ENCODE measurements at places on chromosomes 2 and 18. TPM values are rescaled to one million over a fixed set of nuclear protein-coding genes. Genes with fewer than 3 reads are reported as not detected.
A peak's percentile ranks its signal among the peaks of the same experiment; 100 is the strongest.

The NT5C1B gene
- not detected for total RNA-seq

The XDH gene
- 0.23 TPM for total RNA-seq

- no peak for DNase-seq
These were observed 87.9 kb downstream of the KLHL14 start for GRCh38 chr18:32684940-32685339.

DNA sequence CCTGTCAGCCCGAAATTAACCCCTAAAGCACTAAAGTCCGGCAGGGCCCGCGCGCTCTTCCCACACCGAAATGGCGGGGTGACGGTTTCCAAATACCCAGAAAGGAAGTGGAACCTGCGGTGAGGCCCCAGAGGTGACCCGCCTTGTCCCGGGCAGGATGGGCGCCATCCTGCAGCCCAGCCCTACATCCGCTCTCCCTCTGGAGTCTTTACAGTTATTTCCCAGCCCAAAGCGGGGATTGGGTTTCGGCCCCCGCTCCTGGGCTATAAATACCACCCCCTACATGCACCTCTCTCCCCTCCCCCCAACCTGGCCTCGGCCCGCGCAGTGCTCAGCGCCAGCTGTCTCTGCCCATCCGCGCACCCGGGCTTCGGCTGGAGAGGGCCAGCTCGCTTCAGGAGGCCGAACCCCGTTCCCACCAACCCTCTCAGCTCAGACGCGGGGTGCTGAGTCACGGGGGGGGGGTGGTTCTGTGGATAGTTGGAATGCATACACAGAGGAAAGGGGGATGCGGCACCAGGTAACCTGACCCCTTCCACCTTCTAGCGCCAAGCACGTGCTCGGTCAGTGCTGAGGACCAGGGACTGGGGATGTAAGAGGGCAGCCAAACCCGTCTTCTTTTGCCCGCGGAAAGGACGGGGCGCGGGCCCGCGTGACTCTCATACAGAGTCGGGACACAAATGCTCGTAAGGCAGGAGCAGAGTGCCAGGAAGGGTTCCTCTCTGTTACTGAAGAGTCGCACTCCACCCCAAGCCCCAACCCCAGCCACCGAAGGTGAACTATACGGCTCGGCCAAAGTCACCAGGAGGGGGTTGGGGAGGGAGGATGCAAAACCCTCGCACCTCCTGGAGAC lies at the start of gene TUBA4B:
TUBA4B (plus strand) TSS at position 344 of the 853 bp plus-strand sequence; CDS start at position 509, 165 bp downstream.
- no peak for DNase-seq

DNA sequence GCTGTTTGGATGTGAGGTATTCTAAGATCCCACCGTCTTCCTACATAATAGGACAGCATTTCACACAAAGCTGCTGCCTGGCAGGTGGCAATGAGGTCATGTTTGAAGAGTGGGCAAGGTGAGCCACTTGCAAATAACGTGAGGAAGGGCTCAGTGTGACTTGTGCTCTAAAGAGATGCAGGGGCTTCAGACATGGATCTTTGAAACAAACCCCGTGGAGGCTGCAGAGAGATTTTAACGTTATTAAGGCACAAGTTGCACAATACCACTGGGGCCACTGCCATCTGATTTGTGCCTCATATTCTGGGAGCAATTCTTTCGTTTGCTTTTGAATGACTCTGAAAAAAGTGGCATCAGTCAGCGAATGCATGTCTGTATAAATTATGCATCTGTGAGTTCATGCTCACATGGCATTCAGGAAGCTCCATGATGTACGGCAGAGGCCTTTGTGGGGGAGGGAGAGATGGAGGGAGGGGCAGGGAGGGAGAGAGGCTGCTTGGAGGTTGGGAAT lies 362.0 kb downstream of the SOX11 start:
- DNase-seq: no peak

GRCh38 chr18:11052800-11053199 lies 96.6 kb downstream of the PIEZO2 start:
- DNase-seq: no peak

DNA sequence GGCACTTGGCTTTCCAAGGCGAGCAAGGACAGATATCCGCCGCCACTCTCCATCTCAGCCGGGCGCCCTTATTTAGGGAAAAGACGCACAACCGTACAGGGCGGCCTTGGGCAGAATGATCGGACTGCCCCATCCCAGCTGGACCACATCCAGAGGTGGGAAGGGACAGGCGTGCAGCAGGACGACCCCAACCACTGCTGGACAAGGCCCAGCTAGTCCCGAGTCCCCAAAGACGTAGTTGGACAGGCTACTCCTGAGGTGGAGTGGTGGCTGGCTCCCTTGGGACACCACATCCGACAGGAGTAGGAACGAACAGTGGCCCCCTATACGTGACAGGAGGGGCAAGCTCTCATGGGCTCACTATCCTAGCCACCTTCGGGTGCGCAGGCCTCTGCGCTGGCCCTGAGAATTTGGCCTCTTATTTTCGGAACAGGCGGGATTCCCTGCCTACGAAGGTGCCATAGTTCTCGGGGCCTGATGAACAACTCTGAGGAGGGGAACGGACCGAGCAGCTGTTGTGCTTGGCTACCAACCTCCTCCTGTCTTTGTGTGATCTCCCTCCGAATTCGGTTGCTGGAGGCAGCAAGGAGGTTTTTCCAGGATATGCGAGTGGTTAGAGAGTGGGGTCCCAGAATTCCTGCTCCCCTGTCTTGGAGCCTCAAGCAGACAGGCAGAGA lies 2.3 kb downstream of the FEV start:
- DNase-seq: peak; percentile 71
